ENCODE measurements at places on chromosomes 1 and 21.

DNA sequence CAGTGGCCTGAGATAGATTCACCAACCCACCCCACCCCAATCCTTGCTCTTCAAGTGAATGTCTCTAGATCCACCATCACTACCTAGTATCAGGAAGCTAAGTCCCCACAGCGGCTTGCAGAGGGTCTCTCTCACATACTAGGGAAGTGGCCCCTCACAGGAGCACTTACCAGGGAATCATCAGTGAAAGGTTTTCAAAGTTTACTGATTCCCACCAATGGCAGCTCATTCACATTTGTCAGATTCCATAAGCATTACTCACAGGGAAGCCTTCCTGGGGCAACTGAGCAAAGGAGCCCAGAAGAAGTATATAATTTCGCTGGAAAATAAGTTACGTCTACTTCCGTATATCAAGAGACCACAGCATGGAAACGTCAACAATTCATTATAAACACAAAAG lies 120.8 kb downstream of the GREM2 start:
- no peak for DNase-seq

DNA sequence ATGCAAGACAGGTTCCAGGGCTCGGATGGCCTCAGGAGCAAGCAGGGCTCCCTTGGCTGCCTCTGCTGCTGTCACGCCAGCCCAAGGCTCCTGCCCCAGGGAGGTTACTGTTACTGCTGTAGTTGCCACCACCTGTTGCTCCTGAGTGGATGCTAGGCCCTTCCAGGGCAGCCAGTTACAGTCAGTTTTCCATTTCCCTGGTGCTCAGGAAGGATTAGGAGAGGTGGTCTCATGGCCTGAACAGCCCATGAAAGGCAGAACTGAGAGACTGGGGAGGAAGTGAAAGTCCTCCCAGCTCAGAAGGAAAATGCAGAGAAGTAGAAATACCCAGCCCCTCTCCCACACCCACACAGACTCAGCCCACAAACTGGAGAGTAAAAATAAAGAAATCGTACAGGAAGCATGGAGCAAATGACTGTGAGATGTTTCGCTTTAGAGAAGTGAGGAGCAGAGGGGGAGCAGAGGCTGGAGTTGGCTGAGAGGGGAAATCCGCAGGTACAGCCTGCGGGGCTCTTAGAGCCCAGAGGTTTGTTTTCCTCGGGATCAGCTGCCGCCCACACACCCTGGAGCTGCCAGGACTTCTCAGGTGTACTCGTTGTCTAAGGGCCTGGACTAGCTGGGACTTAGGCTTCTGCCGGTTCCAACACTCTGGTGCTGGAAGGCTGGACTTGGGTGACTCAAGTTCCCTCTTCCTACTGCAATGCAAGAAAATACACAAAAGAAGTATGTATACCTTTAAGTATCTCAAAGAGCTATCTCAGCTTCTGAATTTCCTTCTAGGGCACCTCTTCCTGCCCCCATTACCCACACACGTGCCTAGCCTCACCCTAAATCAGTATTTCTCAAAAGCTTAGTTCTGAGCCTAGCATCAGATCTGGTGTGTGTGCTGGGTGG lies 2.3 kb downstream of the IL6R start:
- DNase-seq: no peak

DNA sequence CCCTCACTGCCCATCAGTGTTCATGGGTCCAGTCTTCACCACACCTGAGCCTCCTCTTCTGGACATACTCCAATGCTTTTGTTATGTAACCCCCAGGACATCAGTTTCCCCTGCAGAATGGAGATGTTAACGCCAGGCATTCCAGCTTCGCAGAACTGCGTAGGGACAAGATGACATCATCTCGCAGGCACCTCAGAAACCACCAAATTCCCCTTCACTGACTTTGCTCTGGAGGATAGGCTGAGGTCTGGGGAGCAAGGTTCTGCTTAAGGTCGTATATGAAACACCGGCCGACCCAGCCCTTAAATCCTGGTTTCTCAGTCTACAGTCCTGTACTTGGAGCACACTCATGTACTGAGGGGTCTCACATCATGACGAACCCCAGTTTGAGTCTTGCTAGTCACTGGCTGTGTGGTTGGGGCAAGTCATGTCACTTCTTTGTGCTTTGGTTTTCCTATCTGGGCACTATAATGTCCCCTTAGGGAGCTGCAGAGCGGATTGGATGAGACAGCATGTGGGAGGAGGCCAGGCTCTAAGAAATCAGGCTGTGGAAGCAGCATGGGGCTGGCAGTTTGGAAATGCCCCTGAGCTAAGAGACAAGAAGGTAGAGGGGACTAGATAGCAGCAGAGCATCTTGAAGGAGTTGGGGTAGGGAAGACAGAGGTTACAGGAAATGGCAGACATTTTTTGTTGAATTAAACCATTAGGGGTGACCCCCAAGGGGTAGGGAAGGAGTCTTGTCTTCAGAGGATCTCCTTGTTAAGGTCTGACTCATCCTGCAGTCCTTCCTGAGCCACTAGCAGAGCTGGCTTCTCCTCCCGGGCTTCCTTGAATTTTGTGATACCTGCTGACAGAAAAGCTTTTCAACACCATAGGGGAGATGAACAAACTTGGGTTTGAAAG lies 138.3 kb downstream of the FOXD2 start:
- DNase-seq: no peak

GRCh38 chr1:225258811-225259210 lies 169.0 kb downstream of the LBR start:
- DNase-seq: no peak

DNA sequence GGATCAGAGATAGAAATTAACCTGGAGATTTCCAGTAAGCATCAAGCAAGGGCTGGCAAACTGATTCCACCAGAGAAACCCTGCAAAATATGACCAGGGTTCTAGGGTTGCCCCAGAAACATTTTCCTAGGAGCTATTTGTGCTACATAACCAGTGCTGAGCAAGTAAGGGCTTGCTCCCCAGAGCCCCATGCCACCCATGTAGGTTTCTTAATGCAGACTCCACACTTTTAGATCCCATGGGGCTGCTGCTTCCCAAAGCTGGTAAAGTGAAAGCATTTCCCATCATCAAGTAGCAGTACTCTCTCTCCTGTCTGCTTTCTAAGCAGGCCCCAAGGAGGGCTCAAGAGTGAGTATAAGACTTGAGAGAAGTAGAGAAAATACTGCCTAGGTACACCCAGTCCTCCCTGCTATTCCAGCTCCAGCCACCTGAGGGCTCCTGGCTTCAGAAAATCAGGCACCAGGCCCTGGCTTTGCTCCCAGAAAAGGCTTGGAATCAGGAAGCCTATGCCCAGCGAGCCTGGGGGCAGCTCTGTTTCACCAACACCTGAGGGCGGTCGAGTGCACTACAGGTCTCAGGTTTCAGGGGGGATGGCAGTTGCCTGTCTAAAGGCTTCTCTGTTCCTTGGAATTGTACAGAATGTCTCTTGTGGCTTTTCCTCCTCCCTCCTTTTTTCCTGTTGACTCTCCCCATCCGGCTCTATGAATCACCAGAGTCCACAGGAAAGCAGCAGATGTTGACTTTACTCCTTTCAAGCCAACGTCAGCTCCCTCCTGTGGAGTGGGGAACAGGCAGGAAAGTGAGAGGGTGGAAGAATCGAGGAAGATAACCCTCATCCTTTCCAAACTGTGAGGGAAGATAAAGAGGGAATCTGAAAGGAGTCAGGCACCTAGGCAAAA lies 6.2 kb upstream of the ANKRD35 start:
- peak; percentile 4 for DNase-seq

DNA sequence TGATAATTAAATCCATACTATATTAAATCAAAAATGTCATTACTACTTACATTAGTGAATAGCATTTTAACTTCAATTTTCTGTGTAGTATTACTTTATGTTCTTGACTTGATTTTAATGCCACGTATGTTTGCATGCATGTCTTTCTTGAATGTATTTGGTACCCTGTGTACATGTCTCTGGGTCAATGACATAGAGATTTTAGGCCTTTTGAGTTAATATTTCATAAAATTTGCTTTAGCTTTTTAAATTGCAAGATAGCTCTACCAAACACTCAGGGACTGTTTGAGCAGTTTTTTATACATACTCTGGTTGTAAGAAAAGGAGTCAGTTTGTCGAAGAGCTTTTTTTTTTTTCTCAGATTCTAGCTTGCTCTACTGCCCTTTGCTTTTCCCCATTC lies 1.5 kb downstream of the MLLT11 start:
- no peak for DNase-seq

DNA sequence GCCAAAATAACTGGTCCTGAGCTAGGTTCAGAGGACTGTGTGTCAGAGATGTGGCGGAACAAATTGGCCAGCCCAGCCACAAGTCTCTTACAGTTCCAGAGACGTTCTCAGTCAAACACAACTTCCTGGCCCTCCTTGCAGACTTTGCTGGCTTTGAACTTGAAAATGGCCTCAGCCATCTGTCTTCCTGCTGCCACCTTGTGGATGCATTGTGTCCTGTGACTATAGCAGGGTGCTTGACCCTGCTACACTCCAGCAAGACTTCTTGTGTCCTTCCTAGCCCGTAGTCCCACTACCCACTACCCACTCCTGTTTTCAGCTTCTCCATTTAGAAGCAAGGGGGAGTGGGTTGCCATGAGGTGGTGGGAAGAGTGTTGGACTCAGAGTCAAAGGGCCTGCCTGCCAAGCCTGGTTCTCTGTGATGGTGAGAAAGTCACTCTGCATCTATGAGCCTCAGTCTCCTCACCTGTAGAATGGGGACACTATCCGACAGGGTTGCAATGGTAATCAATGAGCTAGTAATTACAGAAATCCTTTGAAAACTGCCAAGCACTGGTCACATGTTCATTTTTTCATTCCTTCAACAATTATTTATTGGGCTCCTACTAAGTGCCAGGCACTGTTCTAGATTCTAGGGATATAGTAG lies 109.9 kb downstream of the IGSF21 start:
- DNase-seq: no peak

GRCh38 chr21:27315373-27315772 lies 348.5 kb upstream of the ADAMTS5 start:
- DNase-seq: no peak

GRCh38 chr1:212979340-212980122 lies 29.2 kb downstream of the VASH2 start:
- peak; percentile 8 for DNase-seq

DNA sequence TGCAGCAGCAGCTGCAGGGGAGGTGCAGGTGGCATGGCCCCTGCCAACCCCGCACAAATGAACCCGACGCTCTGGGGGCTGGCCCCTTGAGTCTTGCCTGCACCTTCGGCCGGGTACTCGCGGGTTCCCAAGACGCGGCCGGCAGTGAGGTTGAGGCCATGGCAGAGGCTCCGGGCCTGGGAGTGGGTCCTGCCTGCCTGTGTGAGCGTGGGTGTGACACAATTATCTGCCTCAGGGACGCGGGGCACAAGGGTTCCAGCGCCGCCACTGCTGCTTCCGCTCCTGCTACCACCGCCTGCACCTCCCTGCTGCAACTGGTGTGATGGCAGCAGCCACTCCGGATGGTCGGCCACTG lies 20.9 kb upstream of the TGFB2 start:
- DNase-seq: no peak

DNA sequence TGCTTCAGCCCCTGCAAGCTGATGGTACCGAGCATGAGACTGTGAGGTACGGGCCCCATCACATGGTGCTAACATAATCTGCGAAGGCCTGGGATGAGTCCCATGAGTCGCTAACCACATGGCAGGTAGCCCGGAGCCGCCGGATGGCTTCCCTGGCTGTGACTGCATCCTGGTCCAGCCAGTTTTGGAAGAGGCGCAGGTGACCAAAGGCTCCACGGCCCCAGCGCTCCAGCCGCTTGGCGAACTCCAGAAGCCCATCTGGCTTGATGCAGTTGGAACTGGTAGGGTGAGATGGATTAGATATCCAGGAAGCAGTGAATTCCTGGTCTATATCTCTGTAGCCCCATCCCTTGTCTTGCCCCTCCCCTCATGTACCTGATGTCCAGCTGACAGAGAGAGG lies 24.6 kb downstream of the LRRC41 start:
- no peak for DNase-seq

DNA sequence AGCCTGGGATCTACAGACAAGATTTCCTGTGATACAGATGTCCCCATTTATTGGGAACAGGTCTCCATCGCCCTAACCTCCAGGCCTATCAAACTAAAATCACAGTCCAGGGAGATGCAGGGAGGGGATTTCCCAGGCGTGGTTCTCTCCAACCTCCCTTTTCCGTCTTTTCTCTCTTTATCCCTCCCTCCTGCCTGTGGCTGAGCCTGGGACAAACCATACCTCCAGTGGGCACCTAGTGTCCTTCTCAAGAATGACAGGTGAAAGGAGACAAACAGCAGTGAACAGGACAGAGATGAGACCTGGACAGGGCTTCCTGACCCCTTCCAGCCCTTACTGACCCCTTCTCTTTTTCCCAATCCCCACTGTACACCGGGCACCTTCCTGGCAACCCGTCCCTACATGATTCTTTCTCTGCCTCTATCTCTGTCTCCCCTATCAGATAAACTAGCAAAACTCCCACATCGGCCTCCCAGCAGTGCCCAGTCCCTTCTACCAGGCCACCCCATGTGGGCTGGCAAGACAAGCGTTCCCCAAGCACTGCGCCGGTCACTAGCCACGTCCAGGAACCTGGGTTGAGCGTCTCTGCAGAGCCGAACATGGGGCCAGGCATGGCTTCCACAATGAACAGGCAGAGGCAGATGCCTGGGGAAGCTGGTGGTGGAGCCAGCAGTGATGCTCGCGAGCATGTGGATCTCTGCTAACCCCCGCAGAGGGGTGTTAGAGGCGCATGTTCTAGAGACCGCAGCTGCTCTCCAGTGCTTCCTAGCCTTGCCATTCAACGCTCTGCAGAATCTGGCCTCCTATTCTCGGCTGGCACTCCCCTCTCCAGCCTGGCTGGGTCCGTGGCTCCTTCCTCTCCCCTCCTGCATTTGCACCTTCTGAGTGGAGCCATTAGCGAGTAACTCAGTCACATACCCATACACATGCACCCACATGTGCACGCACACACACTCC lies 54.7 kb downstream of the ELK4 start:
- DNase-seq: no peak

DNA sequence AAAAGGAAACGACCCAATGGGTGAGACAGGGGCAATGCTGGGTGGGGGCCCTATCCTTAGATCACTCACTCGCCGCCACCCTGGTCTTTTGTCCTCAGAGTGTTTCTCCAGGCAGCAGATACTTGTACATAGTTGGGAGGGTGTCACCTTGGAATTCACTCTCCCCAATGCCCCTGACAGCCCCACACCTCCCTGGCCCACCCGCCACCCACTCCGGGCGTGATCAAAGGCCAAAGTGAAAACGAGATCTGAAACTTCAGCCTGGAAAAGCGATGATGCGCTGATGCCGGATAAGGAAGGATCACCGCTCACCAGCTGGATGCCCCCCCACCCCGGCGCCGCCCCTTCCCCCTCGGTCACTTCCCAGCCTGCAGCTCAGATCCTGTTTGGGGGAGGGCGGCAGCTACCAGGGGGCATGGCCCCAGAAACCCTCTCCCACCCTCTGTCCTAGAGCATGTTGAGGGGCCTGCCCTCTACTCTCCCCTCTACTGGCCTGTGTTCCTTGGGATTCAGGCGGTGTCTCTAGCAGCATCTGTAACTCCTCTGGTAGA lies 33.6 kb upstream of the CASZ1 start:
- DNase-seq: no peak

GRCh38 chr1:195768936-195769335 lies 839.3 kb downstream of the KCNT2 start:
- DNase-seq: no peak
